ENCODE measurements at places on chromosomes 6 and 20.

DNA sequence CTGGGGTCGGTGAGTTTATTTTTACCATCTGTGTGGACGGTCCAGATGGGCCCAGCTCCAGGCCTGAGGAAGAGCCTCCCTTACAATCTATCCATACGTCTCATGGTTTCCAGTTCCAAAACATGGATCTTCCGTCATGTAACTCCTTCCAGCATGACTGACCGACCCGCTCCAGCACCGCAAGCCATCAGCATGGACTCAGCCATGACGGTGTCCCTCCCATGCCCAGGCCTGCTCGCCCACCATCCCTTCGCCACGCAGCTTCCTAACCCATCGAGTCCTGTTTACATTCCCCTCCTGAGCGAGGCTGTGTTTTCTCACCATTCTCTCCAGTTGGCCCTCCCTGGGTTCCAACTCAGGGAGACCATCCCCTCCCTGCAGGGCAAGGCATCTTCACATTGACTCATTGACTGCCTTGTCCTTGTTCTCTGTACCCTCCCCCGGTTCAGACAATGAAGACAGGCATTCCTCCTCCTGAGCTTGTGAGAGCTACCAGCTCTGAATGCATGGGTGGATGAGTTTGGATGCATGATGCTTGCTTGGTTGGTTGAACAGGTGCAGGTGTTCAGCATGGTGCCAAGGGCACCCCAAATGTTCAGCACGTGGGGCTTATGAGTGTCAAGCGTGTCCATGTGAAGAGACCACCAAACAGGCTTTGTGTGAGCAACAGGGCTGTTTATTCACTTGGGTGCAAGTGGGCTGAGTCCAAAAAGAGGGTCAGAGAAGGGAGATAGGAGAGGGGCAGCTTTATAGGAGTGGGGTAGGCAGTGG is 235.8 kb downstream of the SMOC2 start:
- no peak for DNase-seq

GRCh38 chr20:62632575-62633090 is 9.7 kb upstream of the SLCO4A1 start:
- no peak for DNase-seq

- DNase-seq: no peak
These were observed 496.8 kb upstream of the JAG1 start for GRCh38 chr20:11170565-11170964.

DNA sequence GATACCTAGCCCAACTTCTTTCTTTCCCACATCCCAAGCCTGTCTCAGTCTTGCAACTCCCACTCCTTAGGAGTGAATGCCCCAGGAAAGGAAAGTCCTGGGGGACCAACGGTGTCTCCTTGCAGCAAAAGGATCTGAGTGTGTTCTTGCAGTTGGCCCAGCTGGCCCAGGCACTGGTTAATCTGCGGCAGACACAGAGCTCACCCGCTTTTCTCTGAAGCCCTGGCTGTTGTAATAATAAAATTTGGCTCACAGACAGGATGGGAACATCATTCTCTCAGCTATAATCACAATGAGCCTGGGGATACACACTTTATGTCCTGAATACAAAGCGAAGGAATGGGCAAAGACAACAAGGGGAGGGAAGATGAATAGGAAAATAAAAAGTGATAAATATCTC is 287.0 kb upstream of the PRND start:
- DNase-seq: no peak

DNA sequence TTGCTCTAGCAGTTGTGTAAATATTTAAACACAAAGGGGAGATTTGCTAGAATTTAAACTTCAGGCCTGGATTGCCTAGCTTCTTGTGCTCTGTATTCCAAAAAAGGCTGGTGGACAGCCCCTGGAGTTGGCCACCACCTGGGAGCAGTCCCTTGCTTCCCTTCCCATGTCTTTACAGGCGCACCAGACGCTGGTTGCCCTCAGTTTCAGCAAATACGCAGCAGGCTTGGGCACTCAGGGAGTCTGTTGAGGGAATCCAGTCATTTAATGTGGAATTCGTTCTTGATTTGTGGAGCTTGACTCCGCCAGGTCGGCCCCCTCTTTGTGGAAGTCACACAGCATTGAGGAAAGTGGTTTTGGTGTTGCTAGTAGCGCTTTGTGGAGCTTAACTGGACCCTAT is 156.8 kb downstream of the DTNBP1 start:
- DNase-seq: no peak

GRCh38 chr6:33668914-33669313 is 42.6 kb downstream of the UQCC2 start:
- no peak for DNase-seq

- no peak for DNase-seq
These were observed 96.7 kb upstream of the ARG1 start for GRCh38 chr6:131476362-131476761.

DNA sequence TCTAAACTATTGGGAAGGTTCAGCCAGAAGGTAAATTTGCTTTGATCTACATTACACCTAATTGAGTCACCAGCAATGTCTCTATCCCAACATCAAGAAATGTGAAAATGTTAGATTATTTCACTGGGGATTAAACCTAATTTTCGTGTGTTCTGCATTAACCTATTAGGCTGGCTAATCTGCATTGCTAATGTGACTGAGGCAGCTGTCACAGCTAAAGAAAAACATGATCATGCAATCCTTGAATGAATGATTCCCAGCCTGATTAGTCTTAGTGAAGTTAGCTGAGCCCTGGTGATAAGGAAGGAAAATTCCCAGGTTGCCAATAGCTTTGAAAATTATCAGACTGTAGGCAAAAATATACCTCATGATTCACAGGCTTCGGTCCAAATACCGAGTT is 135.3 kb downstream of the LINC00237 start:
- no peak for DNase-seq

GRCh38 chr20:63539092-63539430 is 1.9 kb upstream of the PTK6 start:
- DNase-seq: no peak

GRCh38 chr6:17768388-17768787 is 61.7 kb upstream of the NUP153 start:
- no peak for DNase-seq

- DNase-seq: no peak
These were observed 456.9 kb upstream of the JAG1 start for GRCh38 chr20:11130554-11131166.
